ENCODE measurements at places on chromosomes 5 and 9.

DNA sequence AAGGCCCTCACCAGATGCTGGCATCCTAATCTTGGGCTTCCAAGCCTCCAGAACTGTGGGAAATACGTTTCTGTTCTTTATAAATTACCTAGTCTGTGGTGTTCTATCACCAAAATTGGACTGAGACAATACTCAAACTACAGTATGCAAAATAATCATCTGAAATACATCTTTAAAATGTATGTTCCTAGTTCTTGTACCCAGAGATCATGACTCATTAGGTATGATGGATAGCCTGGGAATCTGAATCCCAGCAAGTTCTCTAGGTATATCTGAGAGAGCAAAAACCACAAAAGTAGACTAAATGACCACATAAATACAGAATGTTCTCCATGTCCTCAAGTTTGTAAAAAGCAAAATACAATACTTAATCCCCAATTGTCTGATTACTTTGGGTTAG is 166.3 kb downstream of the YIPF5 start:
- no peak for DNase-seq

GRCh38 chr5:159459132-159459627 is 128.9 kb upstream of the IL12B start:
- DNase-seq, result no peak

GRCh38 chr9:37542488-37542887 is 33.7 kb downstream of the FBXO10 start:
- no peak for DNase-seq

GRCh38 chr5:17304282-17304681 is 86.9 kb downstream of the BASP1 start:
- DNase-seq, result no peak

- no peak for DNase-seq
These were observed 840.4 kb upstream of the WWC1 start for GRCh38 chr5:167451076-167451475.

GRCh38 chr9:12708562-12709298 is 15.5 kb downstream of the TYRP1 start:
- no peak for DNase-seq

DNA sequence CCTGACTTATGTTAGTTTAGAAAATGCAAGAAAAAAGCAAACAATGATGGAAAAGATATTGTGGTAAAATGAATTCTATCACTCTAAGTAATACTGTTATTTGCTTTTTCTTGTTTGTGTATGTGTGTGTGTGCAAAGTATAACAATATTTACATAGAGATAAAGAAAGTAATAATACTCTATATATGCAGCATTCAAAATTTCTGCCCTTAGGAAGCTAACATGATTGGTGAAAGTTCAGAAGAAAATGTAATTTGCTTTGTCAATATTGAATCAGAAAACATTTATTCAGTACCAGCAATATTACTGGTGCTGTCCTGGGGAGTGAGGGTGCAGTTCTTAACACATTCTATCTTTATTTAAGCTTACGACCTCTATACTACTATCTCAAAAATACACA is 12.9 kb upstream of the PRDM9 start:
- no peak for DNase-seq

DNA sequence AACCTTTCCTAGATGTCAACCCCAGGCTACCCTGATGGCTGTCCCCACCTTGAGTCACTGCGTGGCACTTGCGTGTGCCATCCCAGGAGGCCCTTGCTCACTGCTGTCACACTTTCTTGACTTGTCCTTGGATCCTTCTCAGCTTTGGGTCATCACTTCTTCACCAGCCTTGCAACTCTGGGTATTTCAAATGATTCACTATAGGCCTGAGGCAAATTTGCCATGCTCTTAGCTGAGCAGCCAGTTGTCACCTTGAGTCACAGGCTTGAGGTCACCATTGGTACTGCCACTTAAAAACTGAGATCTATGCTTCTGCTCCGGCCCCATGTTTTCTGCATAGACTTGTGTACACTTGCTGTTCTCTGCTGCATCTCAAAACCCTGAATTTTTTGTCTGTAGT is 84.7 kb downstream of the BASP1 start:
- DNase-seq, result no peak

- no peak for DNase-seq
These were observed 98.2 kb downstream of the CETN3 start for GRCh38 chr5:90311401-90311800.

GRCh38 chr9:33524306-33524947 is 376 bp downstream of the ANKRD18B start:
- DNase-seq, result no peak

- no peak for DNase-seq
These were observed 369.0 kb downstream of the CAAP1 start for GRCh38 chr9:26523577-26523976.

DNA sequence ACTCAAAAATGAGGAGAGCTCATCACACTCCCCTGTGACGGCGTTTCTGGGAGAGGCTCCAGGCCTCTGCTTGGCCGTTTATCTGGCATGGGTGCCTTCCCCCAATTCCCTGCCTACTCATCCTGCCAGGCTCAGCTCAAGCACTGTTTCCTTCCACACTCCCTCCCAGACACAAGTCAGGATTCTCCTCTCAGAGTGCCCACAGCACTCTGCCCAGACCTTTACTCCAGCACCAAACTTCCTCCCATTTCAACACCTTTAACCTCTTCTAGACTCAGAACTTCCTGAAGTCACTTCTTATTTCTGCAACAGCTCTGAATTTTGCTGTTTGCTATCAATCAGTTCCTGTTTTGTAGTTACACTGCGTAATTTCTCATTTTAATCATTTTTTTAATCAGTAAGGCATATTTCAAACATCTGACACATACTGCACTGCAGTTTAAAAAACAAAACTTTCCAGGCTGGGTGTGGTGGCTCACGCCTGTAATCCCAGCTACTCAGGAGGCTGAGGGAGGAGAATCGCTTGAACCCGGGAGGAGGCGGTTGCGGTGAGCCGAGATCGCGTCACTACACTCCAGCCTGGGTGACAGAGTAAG is 16.0 kb downstream of the TRMO start:
- DNase-seq, result peak; percentile 72

- DNase-seq, result peak; percentile 9
These were observed at the start of gene HK3 for GRCh38 chr5:176899296-176899891. Gene HK3, minus strand, starts transcription at chr5:176899346. Its CDS starts 3,187 bp downstream, at chr5:176896159.

- peak; percentile 31 for DNase-seq
These were observed 245.1 kb downstream of the DOCK8 start for GRCh38 chr9:459491-460444.

- DNase-seq, result no peak
These were observed 217.2 kb downstream of the MELK start for GRCh38 chr9:36789886-36790285.

GRCh38 chr5:14415024-14415697 is 166.4 kb upstream of the OTULINL start:
- DNase-seq, result no peak

DNA sequence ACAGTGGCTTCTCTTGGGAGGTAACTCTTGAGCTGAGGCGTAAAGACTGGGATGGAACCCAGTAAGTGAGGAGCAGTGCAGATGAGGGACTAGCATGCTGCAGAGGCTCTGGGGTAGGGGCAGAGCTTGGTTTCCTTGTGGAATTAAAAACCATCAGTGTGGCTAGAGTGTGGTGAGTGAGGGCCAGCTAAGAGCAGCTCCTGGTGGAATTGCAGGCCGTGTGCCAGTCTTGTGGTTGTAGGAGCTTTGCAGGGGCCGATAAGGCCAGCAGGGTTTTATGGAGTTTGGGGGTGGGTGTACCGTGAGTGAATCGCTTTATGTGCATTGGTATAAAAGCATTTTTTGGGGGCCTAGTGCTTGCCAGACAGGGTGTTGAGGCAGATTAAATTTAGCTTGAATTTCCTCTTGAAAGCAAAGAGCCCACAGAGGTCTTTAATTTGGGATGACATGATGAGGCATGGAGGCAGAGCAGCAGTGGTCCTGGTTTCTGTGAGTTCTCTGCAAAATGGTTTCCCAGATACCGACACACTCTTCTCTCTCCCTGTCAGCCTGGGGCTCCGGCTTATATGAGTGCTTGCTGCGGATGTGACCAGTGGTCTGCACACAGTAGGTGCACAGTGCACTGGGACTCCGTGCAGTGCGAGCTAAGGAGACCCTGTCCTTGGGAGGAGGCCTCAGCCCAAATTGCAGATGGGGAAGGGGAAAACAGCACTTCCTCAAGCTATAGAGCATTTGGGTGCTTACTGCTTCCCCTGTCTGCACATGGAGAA is 176.4 kb upstream of the PITX1 start:
- DNase-seq, result no peak

DNA sequence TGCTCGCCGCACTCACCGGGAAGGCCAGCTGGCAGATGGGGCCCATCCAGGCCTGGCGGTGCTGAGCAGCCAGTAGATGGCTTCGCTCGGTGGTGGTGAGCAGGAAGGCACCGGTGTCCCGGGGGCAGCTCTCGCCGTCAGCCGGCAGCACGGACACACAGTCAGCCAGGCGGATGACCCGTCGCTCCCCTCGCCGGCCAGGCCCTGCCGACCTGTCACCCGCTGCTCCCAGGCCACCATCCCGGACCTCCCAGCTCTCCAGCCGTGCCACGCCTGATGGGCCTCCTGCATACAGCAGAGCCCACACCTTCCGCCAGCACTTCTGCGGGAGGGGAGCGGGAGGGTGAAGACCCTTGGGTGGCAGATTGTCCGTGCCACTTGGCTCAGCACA is 1.4 kb downstream of the DOK3 start:
- no peak for DNase-seq

- no peak for DNase-seq
These were observed 94.1 kb upstream of the TRIM32 start for GRCh38 chr9:116592970-116593369.

DNA sequence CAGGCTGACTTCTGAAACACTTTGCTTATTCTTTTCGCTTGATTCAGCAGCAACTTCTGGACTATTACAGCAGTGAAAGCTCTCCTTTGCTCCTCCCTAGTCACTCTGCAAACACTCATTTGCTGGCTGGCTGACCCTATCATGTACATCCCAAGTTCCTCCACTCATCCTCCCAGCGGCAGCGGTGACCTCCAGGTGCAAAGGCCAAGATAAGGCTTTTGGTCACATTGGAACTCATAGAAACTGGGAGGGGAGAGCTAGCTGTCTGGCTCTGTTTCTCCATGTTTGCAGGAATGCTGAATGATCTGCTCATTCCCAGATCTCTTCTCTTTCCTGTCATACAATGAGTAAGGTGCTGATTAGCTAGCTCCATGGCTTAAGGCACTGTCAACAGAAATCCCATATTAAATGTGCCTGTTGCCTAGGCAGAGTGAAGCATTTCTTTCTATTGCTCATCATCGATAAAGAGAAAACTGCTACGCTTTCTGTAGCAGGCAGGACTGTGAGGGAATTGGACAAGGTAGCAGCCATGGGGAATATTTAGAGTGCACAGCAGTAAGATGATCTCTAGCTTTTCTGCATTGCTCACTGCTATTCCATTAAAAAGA is 250.5 kb upstream of the PDE4D start:
- no peak for DNase-seq

DNA sequence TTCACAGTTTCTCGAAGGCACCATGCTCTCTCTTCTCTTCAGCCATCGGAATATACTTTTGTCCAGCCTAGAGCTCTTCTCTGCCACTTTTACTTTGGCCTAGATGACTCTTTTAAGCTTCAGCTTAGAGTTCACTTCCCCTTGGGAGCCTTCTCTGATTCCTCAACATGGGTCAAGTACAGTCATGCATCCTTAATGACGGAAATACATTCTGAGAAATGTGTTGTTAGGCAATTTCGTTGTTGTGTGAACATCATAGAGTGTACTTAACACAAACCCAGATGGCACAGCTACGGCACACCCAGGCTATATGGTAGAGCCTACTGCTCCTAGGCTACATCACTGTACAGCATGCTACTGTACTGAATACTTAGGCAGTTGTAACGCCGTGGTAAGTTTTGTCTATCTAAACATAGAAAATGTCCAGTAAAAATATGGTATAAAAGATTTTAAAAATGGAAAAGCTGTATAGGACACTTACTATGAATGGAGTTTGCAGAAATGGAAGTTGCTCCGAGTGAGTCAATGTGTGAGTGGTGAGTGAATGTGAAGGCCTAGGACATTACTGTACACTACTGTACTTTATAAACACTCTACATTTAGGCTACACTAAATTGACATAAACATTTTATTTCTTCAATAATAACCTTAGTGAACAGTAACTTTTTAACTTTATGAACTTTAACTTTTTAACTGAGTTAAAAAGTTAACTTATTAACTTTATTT is 15.1 kb upstream of the TNFSF15 start:
- peak; percentile 12 for DNase-seq

DNA sequence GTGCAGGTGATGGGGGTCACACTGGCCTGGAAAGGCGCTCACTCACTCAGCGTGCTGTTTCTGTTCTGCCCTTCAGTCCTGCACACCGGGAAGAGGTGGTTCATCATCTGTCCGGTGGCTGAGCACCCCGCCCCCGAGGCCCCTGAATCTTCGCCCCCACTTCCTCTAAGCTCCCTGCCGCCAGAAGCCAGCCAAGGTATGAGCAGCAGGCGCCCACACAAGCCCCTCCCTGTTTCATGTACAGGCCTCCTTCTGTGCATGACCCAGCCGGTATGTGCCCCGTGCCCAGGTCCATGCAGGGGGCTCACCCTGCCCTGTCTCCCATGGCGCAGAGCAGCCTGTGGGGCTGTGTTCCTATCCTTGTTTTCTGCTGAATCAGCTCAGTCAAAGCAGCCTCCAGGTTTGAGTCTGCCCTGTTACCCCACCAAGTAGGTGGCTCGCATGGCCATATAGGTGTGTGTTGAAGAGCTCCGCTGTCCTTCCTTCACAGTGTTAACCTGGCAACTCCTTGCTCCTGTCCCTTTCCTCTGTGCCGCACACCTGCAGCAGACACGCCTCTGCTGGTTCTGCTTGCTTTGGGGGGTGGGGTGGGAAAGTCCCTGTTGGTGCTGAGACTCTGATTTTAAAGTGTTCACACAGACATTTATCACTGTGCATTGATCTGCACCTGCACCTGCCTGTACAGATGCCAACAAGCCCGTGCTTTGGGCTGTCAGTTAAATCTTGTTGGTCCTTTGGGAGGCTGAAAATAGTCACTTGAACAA is 84.8 kb downstream of the WNK2 start:
- peak; percentile 59 for DNase-seq

GRCh38 chr5:54693936-54694657 is 176.5 kb downstream of the SNX18 start:
- no peak for DNase-seq

DNA sequence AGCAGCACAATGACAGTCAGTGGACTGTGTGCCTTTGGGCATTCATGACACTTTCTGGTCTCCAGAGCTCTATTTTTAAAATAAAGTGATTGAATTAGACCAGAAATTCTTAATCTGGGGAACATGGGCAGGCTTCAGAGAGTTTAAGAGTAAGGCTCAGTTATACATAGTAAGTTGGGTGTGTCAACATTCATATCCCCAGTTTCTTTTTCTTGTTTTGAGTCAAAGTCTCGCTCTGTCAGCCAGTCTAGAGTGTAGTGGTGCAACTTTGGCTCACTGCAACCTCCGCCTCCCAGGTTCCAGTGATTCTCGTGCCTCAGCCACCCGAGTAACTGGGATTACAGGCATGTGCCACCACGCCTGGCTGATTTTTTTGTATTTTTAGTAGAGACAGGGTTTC is 13.7 kb upstream of the KIF4B start:
- DNase-seq, result no peak

- no peak for DNase-seq
These were observed 45.9 kb downstream of the ABCA1 start for GRCh38 chr9:104882086-104882485.

- no peak for DNase-seq
These were observed 19.3 kb downstream of the RFK start for GRCh38 chr9:76374783-76375559.

GRCh38 chr9:121217609-121218292 is 16.1 kb upstream of the RAB14 start:
- DNase-seq, result no peak
